ENCODE measurements at places on chromosomes 7 and 10.

GRCh38 chr10:75978213-75978612 is 546.8 kb downstream of the LRMDA start:
- DNase-seq = no peak

- DNase-seq = peak; percentile 36
Observed at GRCh38 chr10:557792-558328, 131.6 kb downstream of the DIP2C start.

- DNase-seq = no peak
Observed at GRCh38 chr10:24849051-24849450, 103.4 kb downstream of the PRTFDC1 start.

DNA sequence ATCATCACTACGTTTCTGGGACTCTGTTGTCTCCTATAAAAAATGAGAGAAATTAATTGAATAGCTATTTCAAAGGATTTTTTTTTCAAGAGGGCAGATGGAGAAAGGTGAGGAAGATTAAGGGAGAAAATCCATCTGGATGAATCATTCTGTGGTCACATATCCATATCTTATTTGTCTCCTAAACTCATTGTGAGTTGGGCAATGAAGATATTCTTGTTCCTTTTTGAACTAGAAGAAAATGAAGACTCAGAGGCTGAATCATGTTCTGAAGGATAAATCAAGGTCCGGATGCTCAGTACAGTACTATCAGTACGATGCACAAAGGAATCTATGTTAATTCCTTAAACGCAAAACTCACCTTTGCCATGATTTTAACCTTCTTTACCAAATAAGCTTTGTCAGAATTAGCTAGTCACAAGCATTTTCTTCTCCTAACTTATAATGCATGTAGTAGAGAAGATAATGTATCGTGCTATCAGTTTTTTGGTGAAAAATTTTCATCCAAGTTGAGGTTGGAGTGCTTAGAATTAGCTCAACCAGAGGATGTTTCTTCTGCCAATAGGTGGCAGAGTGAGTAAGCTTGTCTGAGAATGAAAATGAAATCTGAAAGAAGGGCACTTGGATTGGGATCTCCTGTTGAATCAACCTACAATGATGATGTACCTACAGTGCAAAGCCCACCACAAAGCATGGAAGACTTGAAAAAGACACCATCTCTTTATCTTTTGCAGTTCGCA is 446.9 kb downstream of the KIF20B start:
- DNase-seq = peak; percentile 10

DNA sequence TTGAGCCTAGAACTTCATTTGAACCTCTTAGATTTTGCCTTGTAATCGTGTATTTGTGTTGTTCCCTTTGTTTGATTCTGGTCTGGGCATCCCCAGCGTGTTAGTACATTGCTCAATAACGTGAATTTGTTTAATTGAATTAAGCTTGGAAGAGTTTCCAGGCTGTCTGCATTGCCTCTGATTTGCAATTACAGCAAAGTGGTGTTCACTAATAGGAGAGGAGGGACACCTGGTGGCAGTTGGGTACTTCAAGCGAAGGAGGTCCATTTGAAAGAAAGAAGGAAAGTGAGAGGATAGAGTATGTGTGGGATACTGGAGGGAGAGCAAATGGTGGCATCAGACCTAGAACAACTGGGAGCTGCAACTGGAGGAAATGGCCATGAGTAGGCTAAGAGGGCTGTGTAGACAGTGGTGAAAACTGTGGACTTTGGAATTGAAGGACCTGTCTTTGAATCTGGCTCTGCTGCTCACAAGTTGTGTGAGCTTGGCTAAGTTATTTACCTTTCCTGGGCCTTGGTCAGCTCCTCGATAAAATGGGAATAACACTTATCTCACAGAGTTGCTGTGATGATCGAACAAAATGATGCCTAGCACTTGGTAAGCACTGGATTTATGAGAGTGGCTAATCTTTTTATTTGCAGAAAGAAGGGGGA is 15.1 kb downstream of the LSMEM1 start:
- peak; percentile 48 for DNase-seq

Data from HEK293T (cell line).